ENCODE measurements at places on chromosomes 2 and 18.

GRCh38 chr2:152715854-152716428 is 1.3 kb downstream of the PRPF40A start:
- peak; percentile 22 for DNase-seq

DNA sequence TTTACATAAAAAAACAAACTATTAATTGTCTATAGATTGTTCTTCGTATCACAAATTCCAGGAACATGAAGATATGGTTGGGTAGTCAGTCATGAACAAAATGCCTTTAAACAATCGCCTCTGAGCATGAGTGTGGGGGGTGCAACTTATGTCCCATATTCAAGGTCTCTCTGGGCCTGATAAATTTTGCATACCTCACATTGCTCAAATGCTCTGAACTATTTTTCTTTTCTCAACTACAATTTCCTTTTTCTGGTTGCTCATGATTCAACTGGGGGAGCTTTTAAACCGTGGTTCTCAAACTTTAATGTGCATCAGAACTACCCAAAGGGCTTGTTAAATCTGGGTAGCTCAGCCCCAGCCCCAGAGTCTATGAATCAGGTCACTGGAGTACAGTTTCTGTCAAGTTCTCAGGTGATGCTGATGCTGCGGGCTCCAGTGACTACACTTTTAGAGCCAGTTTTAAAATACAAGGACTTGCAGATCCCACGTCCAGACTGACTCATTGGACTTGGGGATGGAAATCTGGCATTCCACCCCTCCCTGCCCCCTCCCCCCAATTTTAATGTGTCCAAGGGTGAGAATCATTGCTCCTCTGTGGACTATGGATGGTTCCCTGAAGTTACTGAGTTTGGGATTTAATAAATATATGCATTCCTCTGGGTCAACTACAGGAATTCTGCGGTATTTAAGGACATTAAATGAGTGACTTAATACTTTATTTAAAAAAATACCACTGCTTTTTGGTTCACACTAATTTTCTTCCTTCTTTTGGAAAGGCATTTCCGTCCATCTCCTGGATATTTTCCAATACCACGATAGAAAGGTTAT is 1.5 kb upstream of the GPD2 start:
- DNase-seq, result peak; percentile 63

DNA sequence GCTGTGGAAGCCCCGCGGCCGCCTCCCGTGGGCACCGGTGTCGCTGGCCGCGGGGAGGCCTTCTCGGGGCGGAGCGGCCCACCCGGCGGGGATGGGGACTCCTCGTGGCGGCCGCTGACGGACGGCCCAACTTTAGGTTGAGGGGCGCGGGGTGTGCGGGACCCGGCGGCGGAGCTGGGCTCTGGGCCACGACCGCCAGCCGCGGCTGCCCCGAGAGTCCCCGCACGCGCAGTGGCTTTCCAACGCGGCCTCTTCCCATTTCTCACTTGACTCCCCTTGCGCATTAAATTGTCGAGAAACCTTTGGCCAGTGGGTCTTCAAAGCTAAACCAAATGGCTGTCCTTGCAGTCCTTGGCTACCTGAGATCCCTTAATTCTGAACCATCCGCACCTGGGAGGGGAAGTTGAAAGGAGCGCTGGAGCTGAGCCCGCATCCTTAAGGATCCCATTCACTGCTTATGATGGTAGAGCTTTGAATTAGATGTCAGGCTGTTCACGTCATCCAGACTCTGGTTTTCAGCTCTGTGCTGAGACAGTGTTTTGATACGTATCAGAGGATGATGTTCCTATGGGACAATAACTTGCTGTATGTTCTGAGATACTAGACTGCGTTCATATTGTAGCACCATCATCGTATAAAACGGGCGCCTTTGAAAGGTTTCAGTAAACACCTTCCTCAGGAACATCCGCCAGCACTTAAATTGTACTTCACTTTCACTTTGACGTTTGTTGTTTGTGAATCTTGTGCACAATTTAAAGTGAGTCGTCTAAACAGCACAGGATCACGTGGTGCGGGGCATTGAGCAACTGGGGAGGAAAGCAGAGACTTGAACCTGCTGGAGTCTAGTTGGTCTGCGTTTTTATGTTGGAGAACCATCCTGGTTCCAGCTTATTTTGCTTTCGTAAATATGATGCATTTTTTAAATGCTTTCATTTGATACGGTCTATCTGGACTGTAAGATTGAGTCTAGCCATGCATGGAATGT is 874 bp downstream of the CLIP4 start:
- peak; percentile 73 for DNase-seq

DNA sequence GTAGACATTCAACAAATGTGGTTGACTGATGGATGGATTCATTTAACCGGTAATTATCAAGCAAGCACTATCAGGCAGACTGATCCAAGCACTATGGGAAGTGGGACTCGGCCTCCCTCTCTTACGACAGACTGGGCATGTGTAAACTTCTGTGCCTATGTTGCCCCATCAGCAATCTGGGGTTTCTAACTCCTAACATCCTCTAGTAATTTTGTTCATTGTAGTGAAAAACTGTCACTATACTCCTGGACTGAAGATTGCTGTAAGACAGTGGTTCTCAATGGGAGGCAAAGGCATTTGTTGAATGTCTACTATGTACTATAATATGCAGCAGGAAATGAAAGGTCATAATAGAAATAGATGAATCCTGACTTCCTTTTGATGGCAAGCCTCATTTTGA is 51.2 kb upstream of the CREB1 start:
- no peak for DNase-seq

DNA sequence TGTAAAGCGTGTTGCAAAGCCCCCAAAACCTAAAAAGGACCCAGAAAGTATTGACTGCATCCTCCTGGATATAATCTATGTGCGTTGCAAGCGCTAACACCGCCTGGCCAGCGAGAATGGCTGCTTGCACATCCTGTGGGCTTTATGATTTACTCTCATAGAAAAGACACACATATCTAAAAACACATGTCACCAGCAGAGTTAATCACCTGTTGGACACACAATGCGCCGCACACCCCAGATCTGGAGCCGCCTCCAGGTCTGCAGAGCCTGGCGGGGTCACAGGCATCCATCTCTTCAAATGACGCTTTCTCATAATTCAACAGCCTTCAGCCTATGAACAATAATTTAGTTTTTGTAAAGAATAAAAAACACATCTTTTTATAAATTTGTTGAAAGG is 186.5 kb downstream of the RTP5 start:
- no peak for DNase-seq

DNA sequence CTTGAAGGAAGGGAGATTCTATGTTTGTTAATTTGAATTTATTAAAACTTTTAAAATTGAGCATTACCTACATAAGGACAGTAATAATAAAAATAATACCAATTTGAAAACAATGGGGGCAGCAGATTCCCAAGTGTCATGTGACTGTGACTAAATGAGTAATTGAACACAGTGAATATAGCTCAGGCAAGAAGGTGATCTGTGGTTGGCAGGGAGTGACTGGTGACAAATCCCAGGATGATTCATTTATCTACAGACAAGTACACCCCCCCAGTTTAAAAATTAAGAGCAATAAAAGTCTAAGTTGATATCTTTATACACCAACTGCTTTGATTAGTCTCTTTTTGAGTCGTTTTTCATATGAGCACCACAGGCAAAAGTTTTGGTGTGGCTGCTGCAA is 299.5 kb downstream of the ARHGAP15 start:
- DNase-seq, result no peak

- DNase-seq, result no peak
Measured at GRCh38 chr2:128589681-128590080, 271.0 kb upstream of the HS6ST1 start.

GRCh38 chr2:102063941-102064678 is 72.3 kb downstream of the IL1R2 start:
- DNase-seq, result peak; percentile 97

- no peak for DNase-seq
Measured at GRCh38 chr2:236394571-236394970, 130.4 kb upstream of the ASB18 start.

DNA sequence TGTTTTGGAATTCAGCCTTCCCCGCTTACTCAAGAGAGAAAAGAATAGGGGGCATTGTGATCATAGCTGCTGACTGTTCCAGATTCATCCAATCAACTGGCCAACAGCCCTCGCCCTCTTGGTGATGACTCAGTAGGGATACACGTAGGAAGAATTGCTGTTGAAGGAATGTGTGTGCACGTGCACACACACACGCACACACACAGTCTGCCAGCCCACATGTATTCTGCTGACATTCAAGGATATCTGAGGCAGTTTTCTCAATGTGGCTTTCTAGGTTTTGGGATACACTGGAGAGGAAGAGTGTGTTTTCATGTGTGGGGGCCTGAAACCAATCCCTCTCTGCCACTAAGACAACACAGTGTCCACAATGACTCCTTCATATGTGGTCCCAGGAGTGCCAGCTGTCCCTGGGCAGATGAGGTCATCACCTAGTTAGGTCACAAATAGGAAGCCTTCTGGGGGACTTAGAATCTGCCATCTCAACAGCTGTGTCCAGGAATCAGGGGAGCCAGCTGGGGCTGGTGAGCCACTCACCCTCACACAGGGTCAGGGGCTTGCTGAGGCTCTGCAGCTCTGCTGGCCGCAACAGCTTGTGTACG is 352.6 kb downstream of the SS18 start:
- DNase-seq, result peak; percentile 89

DNA sequence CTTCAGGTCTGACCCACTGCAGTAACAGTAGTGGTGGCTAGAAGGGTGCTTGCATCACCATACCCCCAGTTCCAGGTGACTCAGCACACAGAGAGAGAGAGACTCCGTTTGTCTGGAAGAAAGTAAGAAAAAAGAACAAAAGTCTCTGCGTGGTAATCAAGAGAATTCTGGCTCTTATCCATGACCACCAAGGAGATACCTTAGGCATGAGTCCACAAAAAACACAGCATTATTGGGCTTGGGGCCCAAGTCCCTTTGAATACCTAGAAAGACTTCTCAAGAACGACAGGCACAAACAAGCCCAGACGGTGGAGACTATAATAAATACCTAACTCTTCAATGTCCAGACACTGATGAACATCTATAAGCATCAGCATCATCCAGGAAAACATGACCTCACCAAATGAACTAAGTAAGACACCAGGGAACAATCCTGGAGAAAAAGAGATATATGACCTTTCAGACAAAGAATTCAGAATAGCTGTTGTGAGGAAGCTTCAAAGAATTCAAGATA is 21.7 kb upstream of the BAZ2B start:
- peak; percentile 91 for DNase-seq

All from astrocyte of the hippocampus (primary cell).